ENCODE measurements at places on chromosomes 5 and 9. TPM values are rescaled to one million over a fixed set of nuclear protein-coding genes. Genes with fewer than 3 reads are reported as not detected.

ISL1 gene
- total RNA-seq: 10.4 TPM

CTXN3 gene
- not detected for total RNA-seq

ELOVL7 gene
- total RNA-seq: 0.42 TPM

SAXO1 gene
- total RNA-seq: 0.06 TPM

SLC6A19 gene
- 0.49 TPM for total RNA-seq

GNAQ gene
- total RNA-seq: 32.8 TPM

HSD17B4 gene
- 165 TPM for total RNA-seq

ADCY2 gene
- 2.2 TPM for total RNA-seq

HRH2 gene
- 15.6 TPM for total RNA-seq

CERCAM gene
- total RNA-seq: 53.8 TPM

RXFP3 gene
- not detected for total RNA-seq

SEMA4D gene
- 14.5 TPM for total RNA-seq

SYK gene
- total RNA-seq: not detected

CCNI2 gene
- total RNA-seq: not detected

ZNF782 gene
- total RNA-seq: 5.5 TPM

PCDHB5 gene
- total RNA-seq: 27.5 TPM

PCDHA7 gene
- 1.2 TPM for total RNA-seq

EDIL3 gene
- 7.7 TPM for total RNA-seq

NEUROG1 gene
- total RNA-seq: not detected

LCP2 gene
- not detected for total RNA-seq

SEMA6A gene
- 27.6 TPM for total RNA-seq

CD180 gene
- not detected for total RNA-seq

PCDHB8 gene
- total RNA-seq: 20.8 TPM

SH3PXD2B gene
- total RNA-seq: 27.6 TPM

ROPN1L gene
- total RNA-seq: 1.3 TPM

SLC6A3 gene
- not detected for total RNA-seq

TSTD2 gene
- 25.9 TPM for total RNA-seq

CDH9 gene
- total RNA-seq: not detected

TNC gene
- total RNA-seq: 39.2 TPM

TRIO gene
- total RNA-seq: 104 TPM

FOXD1 gene
- total RNA-seq: 0.11 TPM

ADGRD2 gene
- total RNA-seq: not detected

CAMK2A gene
- total RNA-seq: 34.6 TPM

MSMP gene
- not detected for total RNA-seq

DHFR gene
- 53.9 TPM for total RNA-seq

FOXI1 gene
- total RNA-seq: not detected

OSTF1 gene
- total RNA-seq: 20.5 TPM

NR5A1 gene
- total RNA-seq: 0.12 TPM

CCDC171 gene
- total RNA-seq: 2.9 TPM

SKP1 gene
- total RNA-seq: 301 TPM

PDCD1LG2 gene
- total RNA-seq: not detected
